Activated CD8-positive, alpha-beta memory T cell treated with anti-CD3 and anti-CD28 coated beads for 1 hour (primary cell): ENCODE measurements at places on chromosomes 5 and 9.

GRCh38 chr5:75510836-75511434, 494 bp downstream of the CERT1 start:
- peak; percentile 32 for DNase-seq

DNA sequence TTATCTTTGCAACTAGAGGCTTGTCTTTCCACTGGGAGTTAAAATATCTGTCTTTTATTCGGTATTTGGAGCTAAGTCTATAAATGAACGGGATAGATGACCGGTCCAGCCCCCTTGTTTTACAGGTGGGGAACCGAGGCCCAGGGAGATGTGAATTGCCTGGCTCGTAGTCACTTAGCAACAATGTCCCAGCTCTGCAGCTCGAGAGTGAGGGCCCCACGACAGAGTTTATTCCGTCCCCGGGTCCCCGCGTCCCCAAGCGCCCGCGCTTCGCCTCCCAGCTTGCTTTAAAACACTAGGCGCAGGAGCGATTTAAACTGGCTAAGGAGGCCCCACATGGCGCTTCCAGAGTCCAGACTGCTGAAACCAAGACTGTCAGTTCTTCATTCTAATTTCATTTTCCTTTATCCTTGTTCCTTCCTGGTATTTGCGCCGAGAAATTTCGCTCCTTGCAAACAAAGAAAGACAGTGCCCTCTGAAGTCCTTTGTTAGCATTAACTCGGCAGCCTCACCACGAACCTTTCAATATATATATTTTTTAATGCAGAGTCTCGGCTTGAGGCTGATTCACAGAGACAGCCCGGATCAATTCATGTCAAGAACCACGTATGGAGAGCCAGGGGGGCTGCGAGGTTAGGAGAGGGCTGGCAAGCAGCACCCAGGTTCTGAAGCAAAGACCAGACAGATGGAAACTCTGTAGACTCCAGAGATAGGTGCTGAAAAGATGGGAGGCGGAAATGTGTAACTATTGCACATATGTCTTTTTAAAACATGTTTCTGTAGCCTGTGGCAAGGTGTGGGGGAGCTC, 1.4 kb upstream of the ENC1 start:
- DNase-seq: no peak

- no peak for DNase-seq
Observed at GRCh38 chr5:115948091-115948534, 14.2 kb upstream of the LVRN start.

- no peak for DNase-seq
Observed at GRCh38 chr5:54438620-54439389, 16.7 kb upstream of the HSPB3 start.

GRCh38 chr9:7592321-7593316, 207.0 kb downstream of the DMAC1 start:
- DNase-seq: no peak

- no peak for DNase-seq
Observed at GRCh38 chr5:1103505-1104326, 8.1 kb downstream of the SLC12A7 start.

GRCh38 chr5:163614787-163615186, 109.4 kb downstream of the MAT2B start:
- no peak for DNase-seq

DNA sequence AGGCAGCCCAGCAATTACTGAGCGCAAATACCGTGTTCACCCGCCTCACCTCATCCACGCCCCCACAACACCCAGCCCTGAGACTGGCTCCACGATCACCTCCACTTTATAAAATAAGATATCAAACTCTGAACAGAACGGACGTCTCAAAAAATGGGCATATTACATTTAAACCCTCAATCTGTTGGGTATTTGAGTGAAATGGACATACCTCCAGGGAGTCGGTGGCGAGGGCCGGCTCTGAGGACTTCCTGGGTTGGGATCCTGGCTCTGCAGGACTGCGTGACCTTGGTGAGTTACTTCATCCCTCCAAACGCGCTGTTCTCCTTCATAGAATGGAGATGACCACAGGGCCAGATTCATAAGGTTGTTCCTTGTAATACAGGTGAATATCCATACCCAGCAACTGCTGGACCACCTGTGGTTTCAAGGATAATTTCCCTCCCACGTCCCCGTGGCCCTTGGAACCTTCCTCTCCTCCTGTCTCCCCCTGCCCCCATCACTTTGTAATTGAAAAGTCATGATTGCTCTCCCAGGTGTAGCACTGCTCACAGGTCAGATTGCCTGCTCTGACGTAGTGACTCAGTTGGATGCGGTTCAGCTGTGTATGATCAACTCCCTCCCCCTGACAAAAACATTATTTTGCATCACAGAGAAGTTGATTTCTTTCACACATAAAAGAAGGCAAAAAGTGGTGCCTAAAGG, 135.6 kb downstream of the KCNIP1 start:
- no peak for DNase-seq

DNA sequence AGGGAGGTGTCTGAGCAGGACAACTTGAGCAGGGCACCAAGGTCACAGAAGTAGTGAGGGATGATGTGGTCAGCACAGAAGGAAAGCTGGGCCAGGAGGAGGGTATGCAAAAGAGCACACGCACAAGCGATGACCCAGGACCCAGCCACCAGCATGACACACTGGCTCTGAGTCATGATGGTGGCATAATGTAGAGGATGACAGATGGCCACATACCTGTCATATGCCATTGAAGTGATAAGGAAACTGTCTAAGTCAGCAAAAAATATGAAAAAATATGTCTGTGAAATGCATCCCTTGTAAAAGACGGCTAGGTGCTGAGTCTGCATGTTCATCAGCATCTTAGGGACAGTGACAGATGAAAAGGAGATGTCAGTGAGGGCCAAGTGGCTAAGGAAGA, 380 bp downstream of the OR1J1 start:
- no peak for DNase-seq

GRCh38 chr5:68196876-68197275, 18.7 kb upstream of the PIK3R1 start:
- no peak for DNase-seq

- DNase-seq: no peak
Observed at GRCh38 chr5:172798422-172799215, 27.6 kb upstream of the DUSP1 start.

GRCh38 chr9:98706651-98707165, 2.0 kb downstream of the GABBR2 start:
- DNase-seq: no peak

DNA sequence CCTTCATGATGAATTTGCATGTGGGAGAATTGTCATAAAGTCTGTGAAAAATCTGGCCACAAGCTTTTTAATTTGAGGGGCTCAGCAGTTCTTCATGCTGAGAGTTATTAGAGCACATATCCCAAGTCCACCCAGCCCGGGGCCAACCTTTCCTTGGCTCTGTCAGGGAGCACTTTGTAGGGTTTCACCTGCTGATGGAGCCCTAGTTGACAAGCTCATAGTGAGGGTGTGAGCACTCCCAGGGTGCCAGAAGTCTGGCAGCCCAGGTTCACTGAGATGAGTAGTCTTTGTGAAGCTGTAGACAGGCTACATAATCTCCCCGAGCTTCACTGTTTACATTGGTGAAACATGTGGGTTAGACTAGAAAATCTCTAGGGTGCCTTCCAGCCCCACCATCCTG, 97.2 kb upstream of the NREP start:
- DNase-seq: no peak

DNA sequence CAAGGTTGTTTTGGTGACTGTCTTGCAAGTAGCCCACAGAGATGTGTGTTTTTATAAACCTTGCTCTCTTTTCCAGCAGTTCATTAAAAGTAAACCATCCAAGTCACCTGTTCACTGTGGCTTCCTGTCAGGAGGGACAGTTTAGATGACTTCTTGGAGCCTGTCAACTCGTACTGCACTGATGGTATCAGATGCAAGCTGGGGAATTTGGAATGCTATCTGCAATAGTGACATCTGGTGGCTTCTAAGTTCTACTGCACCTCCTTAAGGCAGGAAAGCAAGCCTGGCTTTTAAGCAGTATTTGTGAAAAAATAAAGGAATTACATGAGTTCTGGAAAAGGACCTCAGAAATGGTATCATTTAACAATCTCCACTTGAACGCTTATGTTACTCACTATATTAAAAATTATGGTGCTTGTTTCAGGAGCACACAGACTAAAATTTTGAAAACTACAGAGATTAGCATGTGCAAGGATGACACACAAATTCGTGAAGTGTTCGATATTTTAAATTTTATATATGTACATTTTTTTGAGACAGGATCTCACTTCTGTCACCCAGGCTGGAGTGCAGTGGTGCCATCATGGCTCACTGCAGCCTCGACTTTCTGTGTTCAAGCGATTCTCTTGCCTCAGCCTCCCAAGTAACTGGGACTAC, 164.0 kb downstream of the TTC39B start:
- no peak for DNase-seq

GRCh38 chr9:127943731-127944144, 6.1 kb upstream of the DPM2 start:
- DNase-seq: peak; percentile 58

DNA sequence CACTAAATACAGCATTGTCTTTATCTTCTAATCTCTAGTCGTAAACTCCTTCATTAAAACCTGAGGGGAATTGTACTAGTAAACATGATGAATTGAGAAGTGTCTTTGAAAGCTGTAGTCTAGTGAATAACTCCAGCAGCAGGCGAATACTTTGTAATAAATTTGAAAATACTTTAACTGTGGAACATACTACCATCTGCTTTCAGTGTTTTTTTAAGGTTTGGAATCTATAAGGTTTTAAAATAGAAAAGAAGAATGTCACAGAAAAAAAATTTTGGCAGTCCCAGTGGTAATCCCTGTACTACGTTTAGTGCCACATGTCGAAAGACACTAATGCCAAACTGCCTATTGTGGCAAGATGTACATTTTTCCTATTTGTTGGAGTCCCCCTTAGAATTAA, 379.0 kb upstream of the NUDT12 start:
- DNase-seq: no peak

DNA sequence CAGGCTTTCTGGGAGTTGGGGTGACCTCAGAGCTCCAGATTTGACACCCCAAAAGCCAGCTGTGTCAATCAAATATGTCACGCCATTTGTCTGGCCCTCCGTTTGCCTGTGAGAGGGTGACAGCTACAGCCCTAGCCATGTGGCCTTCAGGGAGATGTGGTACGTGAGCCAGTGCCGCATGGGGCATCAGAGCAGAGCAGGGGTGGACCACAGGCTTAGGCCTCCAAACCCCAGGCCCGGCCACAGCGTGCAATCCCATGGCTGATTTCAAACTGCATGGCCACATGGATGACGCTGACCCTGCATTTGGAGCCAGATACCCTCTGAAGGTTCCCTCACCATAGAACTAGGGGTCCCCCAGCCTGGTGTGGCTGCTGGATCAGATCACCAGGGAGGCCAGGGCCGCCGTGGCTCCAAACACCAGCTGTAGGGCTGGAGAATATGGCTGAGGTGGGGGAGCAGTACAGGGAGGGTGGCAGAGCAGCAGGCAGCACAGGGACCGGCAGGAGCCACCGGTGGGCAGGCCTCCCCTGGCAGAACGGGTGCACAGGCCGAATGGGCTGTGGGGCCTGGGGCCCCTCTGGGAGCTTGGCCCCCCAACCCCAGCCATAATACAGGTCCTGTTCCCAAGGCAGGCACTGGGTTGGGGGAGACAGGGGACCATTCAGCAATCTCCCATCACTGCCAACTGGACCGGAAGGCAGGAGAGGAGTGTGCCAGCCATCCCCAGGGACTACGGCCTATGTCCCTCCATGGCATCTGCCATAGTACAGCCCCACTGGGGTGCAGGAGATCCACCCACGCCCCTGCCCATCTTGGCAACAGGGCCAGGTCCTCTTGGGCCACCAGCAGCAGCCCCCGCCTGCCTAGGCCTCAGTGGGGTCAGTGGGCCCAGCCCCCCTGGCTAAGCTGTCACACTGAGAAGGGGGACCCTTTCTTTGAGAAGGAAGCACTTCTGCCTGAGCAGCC, 1.5 kb downstream of the SAPCD2 start:
- DNase-seq: no peak

DNA sequence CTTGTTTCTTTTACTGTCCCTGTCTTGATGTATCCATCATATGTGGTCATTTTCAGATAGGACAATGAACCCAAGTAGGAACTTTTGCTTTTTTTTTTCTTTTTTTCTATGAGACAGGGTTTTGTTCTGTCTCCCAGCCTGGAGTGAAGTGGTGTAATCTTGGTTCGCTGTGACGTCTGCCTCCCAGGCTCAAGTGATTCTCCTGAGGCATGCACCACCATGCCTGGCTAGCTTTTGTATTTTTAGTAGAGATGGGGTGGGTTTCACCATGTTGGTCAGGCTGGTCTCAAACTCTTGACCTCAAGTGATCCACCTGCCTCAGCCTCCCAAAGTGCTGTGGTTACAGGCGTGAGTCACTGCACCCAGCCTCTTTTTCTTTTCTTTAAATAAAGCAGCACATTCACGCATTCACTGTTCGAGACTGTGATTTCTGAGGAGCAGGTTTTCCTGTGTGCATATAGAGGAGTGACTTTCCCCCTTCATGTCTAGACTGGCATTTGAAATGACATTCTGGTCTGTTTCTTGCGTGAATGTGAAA, 448.5 kb downstream of the KDM4C start:
- no peak for DNase-seq

DNA sequence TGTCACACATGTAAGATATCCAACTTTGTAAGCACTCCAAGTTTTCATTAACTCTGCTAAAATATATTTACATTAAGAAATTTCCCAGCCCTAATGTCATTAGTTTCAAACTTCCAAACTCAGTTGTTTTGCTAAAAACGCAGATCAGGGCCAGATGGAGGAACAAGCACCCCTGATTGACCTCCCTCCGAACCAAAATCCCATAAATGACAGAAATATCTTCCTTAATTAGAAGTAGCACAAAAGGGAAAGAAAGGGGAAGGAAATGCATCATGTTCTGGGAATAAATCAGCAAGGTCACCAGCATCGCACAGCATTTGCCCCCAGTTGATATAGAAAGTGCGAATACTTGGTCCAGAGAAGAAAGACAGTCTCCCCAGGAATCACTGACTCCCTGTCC, 61.4 kb upstream of the RUFY1 start:
- no peak for DNase-seq

GRCh38 chr9:117164512-117164911, 250.3 kb downstream of the ASTN2 start:
- DNase-seq: no peak

- no peak for DNase-seq
Observed at GRCh38 chr5:113017881-113018635, 41.5 kb downstream of the DCP2 start.

DNA sequence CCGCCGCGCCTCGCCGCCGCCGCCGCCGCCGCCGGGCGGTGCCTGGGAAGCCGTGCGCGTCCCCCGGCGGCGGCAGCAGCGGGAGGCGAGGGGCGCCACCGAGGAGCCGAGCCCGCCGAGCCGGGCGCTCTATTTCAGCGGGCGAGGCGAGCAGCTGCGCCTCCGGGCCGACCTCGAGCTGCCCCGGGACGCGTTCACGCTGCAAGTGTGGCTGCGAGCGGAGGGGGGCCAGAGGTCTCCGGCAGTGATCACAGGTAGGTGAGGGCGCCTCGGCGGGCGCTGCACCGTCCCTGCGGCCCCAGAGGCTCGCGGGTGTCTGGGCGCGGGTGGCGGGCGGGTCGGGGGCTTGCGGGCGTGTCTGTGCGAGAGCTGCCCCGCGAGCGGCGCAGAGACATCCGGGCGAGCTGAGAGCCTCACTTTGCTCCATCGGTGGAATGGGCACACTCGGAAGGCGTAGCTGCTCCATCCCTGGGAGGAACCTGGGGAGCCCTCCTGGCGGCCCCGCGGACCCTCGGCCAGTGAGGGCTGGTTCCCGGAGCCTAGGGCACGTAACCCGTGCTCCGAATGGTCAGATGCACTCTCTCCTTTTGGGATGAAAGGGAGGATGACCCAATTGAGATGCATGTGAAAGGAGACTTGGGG, 864 bp downstream of the PAPPA start:
- no peak for DNase-seq
